ENCODE measurements at places on chromosomes 11 and 22.

GRCh38 chr11:96229354-96229977 is 113.5 kb downstream of the MAML2 start:
- no peak for DNase-seq

DNA sequence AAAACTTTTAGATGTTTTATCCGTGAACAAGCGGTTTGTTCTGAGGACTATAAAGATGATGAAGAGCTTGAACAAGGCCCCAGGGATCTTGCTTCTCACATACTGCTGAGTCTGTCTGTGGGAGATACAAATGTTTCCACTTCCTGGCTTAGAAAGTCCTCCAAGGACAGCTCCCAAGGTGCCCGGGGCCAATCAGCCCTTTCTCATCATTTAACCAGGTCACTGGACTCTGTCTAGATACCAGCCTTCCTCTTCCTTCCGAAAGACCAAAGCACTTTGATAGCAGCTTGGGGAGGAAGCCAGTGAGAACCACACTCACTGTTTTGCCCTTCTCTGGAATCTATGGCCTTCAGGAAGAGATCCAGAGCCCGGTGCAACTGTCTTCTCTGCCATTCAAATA is 4.3 kb upstream of the MICAL2 start:
- DNase-seq = no peak

- no peak for DNase-seq
These were observed 179.3 kb upstream of the FAT3 start for GRCh38 chr11:92045301-92045700.

DNA sequence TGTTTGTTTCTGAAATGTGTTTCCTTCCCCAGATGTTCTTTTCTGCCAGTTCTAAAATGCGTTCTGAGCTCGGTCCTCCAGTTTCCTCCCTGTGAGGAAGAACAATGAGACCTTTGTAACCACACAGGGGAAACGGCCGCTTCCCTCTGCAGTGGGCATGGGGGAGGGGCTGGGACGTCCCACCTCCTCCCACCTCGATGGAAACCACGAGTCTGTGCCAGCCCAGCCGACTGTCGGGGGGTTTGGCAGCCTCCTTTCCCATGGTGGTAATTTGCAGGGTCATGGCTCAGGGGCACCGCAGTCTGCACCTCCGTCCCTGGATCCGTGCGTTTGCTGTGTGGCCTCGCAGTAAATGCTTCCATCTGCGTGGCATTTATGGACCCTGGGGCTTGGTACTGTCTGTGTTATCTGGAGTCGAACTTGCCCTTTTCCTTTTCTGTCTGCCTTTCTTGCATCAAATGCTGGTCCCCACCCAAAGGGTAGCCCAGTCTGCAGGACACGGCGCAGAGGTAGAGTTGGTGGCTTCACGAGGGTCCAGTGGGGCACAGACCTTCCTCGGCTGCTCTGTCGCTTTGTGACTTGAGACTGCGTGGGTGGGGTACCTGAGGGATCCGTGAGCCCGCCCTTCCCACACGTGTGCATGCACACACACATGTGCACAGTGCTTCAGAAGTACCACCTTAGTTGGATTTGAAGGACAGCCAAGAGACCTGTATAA is 16.1 kb downstream of the LRP5 start:
- no peak for DNase-seq

DNA sequence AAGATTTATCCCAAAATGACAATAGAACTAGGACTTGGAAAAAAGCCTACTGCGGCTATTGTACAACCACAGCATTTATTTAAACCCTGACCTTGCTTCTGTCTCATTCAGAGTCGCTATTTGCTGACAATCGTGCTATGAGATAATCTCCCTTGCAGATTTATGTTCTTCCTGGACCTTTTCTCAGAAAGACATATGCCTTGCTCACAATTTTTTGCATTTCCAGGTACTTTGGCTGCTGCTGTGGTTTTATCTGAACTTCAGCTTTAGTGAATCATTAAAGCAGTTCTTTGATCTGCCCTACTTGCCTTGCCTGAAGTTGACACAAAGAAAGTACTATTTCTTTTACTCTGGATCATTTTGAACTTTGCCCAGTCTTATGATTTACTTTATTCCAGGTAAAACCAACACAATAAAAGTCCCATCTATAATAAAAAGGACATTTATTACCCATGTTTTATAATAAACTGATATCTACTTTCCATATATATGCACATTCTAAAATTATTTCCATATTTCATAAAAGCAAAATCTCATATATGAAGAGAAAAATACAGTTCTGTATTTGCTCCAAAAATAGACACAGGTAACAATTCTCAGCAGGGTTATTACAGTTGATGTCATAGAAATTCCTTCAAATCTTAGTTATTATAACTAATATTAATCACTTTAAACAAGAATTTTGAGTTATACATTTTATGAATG is 63.4 kb upstream of the CARD18 start:
- no peak for DNase-seq

DNA sequence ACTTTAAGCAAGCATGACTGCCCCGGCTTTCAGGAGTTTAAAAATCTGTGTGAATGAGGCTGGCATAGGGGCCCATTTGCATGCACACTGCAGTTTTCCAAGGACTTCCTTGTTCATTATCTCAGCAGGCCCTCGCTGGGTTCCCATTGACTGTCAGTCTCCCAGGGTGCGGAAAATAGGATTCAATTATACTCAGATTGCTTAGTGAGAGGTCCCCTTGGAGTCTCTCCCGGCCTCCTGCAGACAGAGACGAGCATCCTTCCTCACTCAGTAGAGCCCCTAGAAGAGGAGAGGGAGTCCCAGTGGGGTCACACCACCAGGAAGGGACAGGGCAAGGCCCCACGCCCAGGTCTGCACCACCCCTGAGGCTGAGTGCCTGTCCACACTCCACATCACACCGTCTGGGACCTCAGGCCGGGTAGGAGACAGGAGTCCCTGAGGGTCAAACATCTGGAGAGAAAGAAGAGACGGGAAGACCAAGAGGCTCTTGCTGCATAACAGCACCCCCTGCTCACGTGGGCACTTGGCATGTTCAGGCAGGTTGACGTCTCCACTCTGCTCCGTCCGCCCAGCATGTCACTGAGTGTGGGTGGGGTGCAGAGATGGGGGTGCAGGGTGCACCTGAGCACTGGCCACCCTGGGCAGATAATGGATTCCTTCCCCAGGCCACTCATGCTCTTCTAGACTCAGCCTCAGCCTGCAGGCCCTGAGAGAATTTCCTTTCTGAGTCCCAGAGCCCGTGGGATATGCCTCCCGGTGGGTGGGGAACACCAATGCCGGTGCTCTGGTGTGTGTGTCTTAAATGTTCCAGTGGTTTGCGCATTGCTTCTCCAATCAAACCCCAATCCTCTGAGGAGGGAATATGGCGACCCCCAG is 58.8 kb downstream of the MCM5 start:
- DNase-seq = no peak
